ENCODE measurements at places on chromosomes 16 and 17.

GRCh38 chr17:47945529-47946508 lies 4.4 kb downstream of the PNPO start:
- no peak for DNase-seq

DNA sequence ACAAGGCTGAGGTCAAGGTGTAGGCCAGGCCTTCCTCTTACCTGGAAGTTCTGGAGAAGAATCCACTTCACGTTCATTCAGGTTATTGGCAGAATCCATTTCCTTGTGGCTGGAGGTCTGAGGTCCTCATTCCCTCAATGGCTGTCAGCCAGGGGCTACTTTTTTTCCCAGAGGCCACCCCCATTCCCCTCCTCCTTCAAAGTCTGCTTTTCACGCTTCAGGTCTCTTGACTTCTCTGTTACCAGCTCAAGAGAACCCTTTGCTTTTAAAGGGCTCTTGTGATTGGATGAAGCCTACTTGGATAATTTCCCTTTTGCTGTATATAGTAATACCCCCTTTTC lies 55.1 kb upstream of the LGALS9 start:
- no peak for DNase-seq

DNA sequence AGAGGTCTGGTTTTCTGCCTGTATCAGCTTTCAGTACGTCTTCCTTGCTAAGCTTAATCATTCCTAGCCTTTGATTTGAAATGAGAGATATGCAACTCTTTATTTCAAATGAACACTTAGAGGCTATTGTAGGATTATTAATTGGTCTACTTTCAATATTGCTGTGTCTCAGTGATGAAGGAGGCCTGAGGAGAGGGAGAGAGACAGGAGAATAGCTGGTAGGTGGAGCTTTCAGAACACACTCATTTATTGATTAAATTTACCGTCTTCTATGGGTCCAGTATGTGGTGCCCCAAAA lies 187.0 kb downstream of the BCAS3 start:
- DNase-seq, result no peak

DNA sequence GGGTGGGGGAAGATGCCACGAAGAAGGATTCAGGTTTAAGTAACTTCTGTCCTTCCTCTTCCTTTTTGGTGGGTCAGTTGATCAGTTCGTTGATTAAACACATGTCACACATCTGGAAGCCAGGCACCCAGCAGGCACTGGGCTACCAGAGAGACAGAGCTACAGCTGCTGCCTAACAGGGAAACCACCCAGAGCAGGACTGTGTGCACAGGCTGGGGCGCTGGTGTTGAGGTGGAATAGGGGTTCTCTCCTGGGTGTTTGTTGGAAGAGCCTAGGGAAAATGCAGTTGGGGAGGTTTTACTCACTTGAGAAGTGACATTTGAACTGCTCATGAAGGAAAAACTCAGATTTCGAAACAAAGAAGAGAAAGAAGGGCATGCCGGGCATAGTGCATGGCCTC lies 152.4 kb downstream of the IRX5 start:
- no peak for DNase-seq

GRCh38 chr16:75112734-75113491 lies 3.7 kb downstream of the LDHD start:
- no peak for DNase-seq

- peak; percentile 29 for DNase-seq
Measured at GRCh38 chr17:81090361-81091136, 55.6 kb downstream of the BAIAP2 start.

- peak; percentile 14 for DNase-seq
Measured at GRCh38 chr16:89958068-89958467, 9.5 kb downstream of the DEF8 start.

DNA sequence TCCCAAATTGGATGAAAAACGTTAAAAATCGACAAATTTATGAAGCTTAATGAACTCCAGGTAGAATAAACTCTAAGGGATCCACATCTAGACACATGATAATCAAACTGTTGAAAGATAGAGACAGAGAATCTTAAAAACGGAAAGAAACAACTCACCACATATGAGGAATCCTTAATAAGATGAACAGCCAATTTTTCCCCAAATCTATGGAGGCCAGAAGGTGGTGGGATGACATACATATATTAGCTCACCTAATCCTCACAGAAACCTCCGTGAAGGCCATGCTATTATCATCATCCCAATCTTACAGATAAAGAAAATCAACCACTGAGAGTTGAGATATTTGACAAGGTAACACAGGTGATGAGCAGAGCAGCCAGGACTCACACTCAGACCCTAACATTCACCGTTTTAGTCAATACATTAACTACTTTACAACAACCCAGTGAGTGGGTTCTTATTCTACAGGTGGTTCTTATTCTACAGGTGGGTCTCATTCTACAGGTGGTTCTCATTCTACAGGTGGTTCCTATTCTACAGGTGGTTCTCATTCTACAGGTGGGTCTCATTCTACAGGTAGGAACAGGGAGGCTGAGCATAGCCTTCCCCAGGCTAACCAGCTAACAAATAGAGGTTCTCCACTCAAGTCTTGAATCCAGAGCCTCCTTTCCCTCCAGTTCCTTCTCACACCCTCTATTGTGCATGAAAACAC lies 4.8 kb downstream of the CACNG1 start:
- no peak for DNase-seq

DNA sequence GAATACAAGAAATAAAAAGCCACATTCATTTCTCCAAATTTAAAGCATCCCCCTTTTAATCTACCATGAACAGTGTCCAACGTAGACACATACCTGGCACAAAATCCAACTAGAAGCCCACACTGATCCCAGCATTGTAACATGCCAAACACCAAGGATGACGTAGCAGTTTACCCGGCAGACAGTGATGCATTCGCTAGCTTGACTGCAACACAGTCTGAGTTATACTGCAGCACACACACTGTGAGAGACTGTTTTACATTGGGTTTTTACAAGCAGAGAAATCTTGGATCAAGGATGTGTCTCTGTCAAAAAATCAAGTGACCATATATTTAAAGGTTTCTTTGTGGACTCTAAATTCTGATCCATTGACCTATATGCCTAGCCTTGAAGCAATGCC lies 74.5 kb upstream of the C17orf78 start:
- no peak for DNase-seq

GRCh38 chr16:23710008-23710407 lies 3.0 kb downstream of the ERN2 start:
- DNase-seq, result no peak

- no peak for DNase-seq
Measured at GRCh38 chr17:50386510-50386909, 10.8 kb downstream of the LRRC59 start.

GRCh38 chr17:46851029-46851741 lies at the start of gene WNT9B:
Gene WNT9B (plus strand): TSS chr17:46851583. CDS start chr17:46851639, 56 bp downstream.
- no peak for DNase-seq

- no peak for DNase-seq
Measured at GRCh38 chr16:82833378-82833993, 206.7 kb downstream of the CDH13 start.

DNA sequence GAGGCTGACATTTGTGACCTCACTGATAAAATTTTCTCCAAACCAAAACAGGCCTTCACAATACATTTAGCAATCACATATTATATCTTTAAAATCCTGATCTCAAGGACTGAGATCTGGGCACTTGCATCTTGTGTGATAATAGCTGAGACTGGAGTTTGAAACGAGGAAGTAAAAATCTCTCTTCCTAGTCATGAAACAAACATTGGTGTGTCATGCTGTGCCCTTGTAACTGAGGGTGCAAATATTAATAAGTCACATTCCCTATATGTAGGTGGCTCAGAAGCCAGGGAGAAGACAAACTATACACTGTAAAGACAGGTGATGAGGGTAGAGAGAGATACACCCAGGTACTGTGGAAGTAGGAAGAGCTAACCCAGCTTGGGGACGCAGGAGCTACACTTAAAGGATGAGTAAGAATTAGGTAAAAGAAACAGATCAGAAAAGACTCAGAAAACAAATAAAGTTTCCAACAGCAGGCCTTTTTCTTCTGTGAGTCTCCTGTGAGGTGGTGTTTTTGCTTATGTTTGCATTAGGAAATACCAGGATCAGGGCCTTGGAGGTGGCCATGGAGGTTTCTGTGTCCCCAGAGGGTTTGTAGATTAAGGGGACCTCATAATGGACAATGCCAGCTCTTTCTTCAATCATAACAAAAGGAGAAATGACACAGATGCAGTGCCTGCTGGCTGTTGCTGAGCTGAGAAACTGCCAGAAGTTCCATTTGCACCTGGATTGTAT lies 335.7 kb downstream of the GRIN2A start:
- no peak for DNase-seq

DNA sequence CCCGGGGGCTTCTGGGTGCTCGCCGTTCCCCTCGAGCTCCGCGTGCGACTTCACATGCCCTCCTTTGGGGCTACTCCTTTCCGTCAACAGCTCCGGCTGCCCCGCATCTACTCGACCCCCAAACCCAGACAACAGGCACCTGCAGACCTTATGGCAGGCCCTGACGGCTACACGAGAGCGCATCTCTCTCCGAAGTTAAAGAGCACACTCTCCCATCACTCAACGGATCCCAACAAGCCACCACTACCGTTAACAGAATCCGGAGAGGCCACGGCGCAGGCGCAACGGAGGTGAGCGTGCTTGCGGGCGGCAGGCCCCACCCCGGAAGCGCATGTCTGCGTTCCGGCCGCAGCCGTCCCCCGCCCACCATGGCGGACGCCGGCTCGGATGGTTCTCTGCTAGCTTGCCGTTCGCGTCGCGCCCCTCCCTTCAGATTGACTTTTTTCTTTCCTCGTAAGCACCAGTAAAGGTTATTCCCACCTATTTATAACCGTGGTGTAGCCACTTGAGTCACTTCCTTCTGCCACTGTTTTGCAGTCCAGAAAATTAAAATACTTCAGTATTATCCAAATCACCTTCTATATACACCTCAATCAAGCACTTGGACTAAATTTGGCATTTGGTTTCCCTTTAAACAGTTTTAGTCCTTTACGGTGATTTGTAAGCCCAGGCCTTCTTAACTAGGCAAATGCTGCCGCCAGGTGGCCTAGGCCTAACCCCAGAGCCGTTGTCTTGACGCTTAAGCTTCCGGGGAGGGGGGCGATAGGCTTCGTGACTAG lies at the start of gene POLG2:
TSS of gene POLG2 (minus strand) at position 269 of the 779 bp plus-strand sequence. CDS start at position 183, 86 bp downstream.
- peak; percentile 97 for DNase-seq

GRCh38 chr16:972316-973002 lies 1.7 kb upstream of the LMF1 start:
- no peak for DNase-seq

GRCh38 chr17:76867578-76868175 lies 527 bp upstream of the MGAT5B start:
- DNase-seq, result peak; percentile 46

DNA sequence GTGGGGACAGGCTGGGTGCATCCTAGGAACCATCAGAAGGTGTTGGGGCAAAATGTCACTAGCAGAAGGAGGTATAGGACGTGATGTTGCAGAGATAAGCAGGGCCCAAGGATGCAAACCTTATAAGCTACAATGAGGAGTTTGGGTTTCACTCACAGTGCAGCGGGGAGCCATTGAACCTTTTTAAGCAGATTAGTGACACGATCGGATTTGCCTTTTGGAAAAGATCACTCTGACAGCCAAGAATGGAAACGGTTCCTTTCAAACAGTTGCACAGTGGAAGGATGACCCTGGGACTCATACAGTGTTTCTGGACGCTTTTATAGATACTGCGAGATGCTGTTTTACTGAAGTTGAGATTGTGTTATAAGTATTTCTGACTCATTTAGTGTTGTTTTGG lies 131.8 kb upstream of the CACNG3 start:
- DNase-seq, result no peak

- no peak for DNase-seq
Measured at GRCh38 chr16:53147500-53148065, 92.8 kb downstream of the CHD9 start.

- DNase-seq, result peak; percentile 13
Measured at GRCh38 chr16:19860166-19861041, 24.2 kb downstream of the GPRC5B start.

- no peak for DNase-seq
Measured at GRCh38 chr17:7346761-7347614, 5.0 kb upstream of the KCTD11 start.

DNA sequence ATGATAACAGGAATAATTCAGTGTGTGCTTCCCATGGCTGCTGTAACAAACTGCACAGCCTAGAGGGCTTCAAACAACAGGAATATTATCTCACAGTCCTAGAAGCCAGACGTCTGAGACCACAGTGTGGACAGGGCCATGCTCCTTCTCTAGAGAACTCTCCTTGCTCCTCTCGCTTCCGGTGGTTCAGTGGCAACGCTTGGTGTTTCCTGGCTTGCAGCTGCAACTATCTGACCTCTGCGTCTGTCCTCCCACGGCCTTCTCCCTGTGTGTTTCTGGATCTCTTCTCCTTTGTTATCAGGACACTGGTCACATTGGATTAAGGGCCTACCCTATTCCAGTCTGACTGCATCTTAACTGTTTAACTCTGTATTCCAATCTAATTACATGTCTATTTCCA lies 414.3 kb downstream of the MAF start:
- no peak for DNase-seq

DNA sequence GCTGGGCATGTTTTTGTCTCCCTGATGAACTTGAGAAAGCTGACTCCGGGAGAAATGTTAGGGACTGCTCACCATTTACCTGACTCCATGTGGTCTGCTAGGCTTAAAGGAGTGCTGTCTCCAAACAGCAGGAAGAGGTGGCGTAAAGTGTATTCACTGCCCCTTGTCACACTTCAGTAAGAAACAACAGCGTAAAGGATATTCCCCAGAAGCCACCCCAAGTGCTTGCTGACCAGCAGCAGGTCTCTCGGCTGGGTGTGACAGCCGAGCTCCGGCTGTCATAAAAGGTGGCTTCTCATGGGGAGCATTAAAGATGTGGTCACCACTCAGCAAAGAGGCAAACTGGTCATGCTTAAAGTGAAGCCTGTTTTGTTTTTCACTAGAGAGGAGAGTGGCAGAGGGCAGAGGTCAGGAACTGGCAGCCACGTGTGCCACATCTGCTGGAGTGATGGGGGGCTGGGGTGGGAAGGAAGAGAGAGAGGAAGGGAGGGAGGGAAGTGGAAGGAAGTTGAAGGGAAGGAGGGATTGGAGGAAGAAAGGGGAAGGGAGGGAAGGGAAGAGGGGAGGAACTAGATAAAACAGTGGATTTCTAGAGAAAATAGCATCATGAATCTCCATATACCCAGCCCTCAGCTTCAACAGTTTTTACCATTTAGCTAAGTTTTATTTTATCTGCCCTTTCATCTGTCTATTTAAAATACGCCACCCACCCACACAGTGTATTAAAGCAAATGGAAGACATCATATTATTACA lies 119.3 kb downstream of the CLEC16A start:
- no peak for DNase-seq

- peak; percentile 76 for DNase-seq
Measured at GRCh38 chr17:28746611-28747050, 2.8 kb downstream of the TRAF4 start.

Measured in trophoblast cell (in vitro differentiated cells and primary cell).